GM13976 (cell line): ENCODE measurements at places on chromosomes 3 and 15.
A peak's percentile ranks its signal among the peaks of the same experiment; 100 is the strongest.

GRCh38 chr3:39752751-39753150, 56.7 kb upstream of the MYRIP start:
- DNase-seq: no peak

- no peak for DNase-seq
These were observed 431.0 kb upstream of the ATP10A start for GRCh38 chr15:26294059-26294689.

- DNase-seq: no peak
These were observed 13.0 kb upstream of the MYO5C start for GRCh38 chr15:52308446-52309153.

- no peak for DNase-seq
These were observed 1.7 kb downstream of the KLHL40 start for GRCh38 chr3:42686832-42687650.

DNA sequence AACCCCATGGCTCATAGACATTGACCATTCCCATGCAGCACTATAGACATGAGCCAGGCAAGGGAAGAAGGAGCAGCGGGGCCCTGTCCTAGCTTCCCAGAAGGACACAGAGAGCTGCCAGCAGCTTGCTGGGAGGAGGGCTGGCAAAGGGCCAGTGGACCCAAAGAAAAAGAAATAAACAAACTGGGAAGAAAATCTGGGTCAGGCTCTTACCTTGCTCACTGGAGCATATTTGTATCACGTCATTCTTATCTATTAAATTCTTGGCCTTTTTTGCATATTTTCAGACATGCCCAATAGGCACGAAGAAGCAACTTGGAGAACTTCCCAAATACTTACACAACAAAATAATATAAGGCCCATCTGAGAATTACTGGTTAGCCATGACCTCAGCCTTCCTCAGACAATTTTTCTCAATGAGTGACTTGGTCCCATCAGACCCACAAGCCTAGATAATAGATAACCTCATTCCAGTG, 28.4 kb downstream of the RASGRP1 start:
- no peak for DNase-seq

DNA sequence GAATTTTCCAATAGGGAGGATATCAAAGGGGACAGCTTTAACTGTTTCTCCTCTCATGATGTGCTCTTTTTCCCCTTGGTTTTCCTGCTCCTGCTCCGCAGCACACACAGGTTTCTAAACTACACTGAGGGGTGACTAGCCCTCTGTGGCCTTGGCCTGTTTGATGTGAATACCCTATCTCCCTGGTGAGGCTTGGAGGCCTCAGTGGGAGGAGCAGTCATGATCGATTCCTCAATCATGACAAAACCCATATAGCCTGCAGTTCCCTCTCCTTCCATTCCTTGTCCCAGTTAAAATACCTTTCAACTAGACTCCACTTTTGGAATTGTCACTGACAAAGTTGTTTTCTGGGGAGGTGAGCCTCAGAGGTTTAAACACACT, 24.0 kb upstream of the USP3 start:
- DNase-seq: no peak

GRCh38 chr3:195886181-195887141, 21.9 kb downstream of the TNK2 start:
- no peak for DNase-seq

GRCh38 chr3:145716519-145716918, 444.5 kb downstream of the PLOD2 start:
- DNase-seq: no peak

GRCh38 chr3:108486338-108486737, 24.1 kb downstream of the MYH15 start:
- DNase-seq: no peak

- no peak for DNase-seq
These were observed 22.6 kb downstream of the CYP8B1 start for GRCh38 chr3:42853056-42853455.

DNA sequence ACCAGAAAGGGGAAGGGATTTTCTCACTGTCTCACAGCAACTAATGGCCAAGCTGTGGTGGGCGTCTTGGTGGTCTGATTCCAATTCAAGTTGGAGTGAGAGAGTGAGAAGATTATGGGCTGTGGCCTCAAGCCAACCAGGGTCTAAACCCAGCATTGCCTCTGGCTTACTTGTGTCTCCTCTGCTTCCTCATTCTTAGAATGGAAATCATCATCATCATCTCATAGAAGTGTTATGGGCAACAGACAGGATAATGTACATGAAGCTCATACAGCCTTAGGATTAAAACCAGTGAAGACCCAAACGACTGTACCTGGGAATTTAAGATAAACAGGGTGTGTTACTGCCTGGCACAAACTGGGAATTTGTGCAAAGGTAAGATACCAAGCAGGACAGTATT, 29.1 kb upstream of the IREB2 start:
- DNase-seq: no peak

GRCh38 chr3:138389144-138389601, 40.8 kb downstream of the MRAS start:
- no peak for DNase-seq

DNA sequence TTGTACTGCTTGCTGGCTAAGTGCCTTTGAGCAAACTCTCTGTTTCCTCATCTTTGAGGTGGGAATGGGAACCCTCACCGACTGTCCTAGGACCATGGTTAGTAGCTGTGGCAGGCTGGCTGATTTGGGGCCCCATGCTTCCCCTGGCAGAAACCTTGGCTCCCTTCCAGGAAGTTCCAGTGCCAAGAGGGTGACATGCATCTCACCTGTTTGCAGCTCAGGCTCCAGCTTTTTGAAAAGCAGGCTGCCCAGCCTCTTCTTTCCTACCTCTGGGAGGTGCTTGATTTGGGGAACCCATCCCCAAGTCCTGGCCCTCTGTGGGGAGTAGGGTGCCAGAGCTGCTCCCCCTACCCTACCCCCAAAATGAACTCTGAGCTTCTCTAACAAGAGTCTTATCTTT, 50.8 kb downstream of the RAB11A start:
- DNase-seq: no peak

GRCh38 chr3:1138036-1138435, 45.2 kb downstream of the CNTN6 start:
- DNase-seq: no peak

DNA sequence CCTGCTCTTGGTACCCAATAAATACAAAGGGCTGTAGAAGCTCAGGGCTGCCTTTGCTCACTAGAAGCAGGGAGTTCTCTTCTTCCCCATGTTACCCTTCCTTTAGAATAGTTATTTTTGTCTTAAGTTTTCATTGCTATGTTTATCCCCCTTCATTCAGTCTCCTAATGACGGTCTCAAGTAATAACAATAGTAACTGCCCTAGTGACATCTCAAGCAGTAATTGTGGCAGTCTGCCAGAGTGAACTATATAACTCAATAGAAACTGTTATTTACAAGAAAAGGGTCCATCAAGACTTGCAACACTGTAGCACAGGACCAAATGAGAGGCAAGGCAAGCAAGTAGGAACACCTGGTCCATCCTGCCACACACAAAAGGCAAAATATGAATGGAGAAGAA, 32.5 kb upstream of the SIN3A start:
- no peak for DNase-seq

GRCh38 chr3:197711973-197712707, 24.6 kb downstream of the RUBCN start:
- peak; percentile 77 for DNase-seq

- DNase-seq: no peak
These were observed 327.9 kb upstream of the TRIM42 start for GRCh38 chr3:140349938-140350337.

- no peak for DNase-seq
These were observed 15.6 kb downstream of the B4GALT4 start for GRCh38 chr3:119225121-119225520.

DNA sequence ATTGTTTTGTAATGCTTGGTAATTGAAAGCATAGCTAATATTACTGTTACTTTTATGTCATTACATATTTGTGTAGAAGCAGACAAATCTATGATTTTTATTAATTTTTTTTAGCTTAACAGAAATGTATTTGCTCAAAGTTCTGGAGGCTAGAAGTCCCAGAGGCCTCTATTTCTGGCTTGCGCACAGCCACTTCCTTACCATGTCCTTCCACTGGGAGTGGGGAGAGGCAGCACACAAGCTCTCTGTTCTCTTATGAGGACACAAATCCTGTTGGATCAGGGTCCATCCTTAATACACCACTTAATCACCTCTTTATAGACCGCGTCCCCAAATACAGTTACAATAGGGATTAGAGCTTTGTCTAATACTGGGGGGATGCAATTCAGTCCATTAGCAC, 1061.4 kb downstream of the OTOL1 start:
- no peak for DNase-seq

- no peak for DNase-seq
These were observed 27.6 kb upstream of the CDCP1 start for GRCh38 chr3:45173776-45174175.

GRCh38 chr3:23723930-23724329, 81.8 kb upstream of the UBE2E1 start:
- no peak for DNase-seq

GRCh38 chr15:71288348-71288955, 173.2 kb downstream of the THSD4 start:
- DNase-seq: no peak

GRCh38 chr3:86890741-86891396, 100.1 kb downstream of the VGLL3 start:
- DNase-seq: no peak
